ENCODE measurements at places on chromosomes 2 and 18.

GRCh38 chr2:215621381-215621780, 185.5 kb upstream of the FN1 start:
- no peak for DNase-seq

GRCh38 chr2:218005028-218005427, 2.2 kb upstream of the TNS1 start:
- no peak for DNase-seq

DNA sequence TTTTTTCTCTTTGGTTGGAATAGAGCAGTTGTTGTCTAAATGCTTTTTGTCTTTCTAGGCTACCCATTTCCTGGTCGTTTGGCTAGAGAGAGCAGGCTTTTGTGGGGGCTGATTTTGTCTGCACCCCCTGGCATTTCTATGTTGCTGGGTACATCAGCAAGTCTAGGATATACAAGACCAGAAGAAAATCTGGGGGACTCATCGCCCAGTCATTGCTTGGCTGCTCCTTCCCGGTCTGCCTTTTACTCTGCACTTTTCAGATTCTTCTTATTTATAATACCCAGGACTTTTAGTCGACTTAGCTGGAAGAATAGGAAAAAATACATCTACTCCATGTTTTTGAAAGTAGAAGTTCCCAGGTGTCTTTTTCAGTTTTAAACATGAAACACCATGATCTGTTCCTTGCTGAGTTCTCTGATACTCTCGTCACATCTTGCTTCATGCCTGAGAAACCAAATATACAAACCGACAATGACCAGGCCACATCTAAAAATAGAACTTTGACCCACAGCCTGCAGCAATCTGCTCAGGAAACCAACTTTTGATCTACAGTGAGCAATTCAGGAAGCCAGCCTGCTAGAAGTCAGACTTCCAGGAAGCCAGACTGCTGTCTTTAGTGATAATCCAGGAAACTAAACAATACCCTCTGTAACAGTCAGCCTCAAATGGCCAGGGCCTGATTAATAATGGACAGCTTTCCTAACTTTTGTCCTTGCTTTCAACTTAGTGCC, 163.8 kb upstream of the MEX3C start:
- no peak for DNase-seq

DNA sequence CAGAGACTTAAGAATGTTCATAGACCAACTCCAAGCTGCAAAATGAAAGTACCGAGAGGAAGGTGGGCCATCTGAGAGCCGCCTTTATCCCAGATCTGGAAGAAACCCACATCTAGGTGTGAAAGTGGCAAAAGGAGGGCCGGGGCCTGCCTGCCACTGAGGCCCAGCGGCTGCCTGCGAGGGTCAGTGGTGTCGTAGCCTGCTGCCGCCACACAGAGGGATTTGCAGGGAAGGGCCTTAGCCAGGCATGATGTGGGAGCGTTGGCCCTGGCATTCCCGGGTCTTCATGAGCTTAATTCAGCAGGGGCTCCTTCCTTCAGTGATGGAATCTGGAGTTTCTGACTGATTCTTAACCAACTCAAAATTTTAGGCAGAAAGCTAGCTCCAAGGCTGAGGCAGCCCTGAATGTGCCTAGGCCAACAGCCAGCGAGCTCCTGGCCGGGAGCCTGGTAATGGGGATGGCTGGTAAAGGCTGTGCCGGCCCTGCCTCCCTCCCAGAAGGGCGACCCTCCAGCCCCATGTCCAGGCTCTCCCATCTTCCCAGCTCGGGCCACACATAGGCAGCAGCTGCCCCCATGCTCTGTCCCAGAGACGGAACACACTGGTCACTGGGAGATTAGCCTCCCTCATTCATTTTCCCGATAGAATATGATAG, 230.1 kb downstream of the AGAP1 start:
- no peak for DNase-seq

Measured in cortex of kidney (tissue), 1 donor.